ENCODE measurements at places on chromosomes 6 and 20.

DNA sequence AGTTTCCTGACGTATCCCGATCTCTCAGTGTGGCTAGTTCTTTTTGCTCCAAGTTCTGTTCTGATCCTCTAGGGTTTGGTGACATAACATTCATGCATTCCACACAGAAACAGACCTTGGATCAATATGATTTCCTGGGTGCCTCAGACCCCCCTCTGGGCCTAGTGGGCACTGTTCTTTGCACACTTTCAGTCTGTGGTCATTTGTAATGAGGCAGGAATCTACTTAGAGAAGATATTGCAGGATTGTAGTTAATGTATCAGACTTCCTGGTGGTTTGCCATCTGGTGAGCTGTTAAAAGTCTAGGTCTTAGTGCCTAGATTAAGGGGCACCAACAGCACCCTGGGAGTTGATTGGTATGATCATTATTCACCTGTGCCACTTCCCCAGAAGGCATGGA lies 7.5 kb downstream of the BEND6 start:
- DNase-seq, result no peak

- no peak for DNase-seq
These were observed 22.7 kb upstream of the TFAP2C start for GRCh38 chr20:56606174-56606945.

DNA sequence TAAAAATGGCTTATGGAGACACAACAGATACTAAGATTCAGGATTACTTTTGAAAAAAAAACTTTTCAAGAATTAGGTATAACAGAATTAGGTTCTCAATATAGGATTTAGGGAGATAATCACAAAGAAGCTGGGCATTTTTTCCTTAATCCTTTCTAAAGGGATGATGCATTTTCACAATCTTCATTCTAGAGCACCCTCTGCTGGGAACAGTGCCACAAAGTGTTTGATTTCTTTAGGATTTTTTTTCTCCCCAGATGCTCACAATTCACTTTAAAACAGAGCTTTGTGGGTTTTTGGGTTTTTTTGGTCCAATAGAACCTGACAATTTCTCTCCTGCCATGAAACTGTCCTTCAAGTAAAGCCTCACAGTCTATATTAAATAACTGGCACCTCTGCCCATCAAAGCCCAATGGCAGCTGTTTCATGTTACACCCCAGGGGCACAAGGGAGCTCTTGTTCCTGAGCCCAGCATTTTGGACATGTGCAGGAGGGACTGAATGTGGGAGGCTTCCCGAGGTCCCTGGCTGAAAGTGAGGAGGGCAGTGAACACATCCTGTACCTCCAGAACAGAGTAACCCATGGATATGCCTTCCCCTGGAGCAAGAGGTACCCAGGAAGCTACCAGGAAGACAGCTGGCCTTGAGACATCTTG lies 39.7 kb downstream of the PREP start:
- DNase-seq, result no peak

GRCh38 chr20:41167481-41168253 lies 30.3 kb downstream of the PLCG1 start:
- no peak for DNase-seq

GRCh38 chr20:50298554-50299324 lies 108.1 kb downstream of the CEBPB start:
- no peak for DNase-seq

DNA sequence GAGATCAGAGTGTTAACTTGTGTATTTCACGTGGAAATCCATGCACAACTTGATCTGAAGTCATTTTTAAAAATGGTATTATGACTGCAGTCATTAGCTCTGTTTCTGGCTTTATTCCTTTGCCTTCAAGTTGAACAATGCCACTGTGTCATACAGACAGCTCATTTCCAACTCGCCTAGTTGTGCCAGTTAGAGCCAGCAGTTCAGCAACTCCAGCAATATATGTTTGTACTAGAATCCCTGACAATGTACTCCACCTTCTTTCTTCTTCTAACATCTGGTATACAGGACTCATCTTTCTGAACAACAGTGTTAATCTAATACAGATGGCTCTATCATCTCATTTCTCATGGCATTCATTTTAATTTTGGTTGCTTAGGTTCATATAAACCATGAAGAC lies 418.3 kb upstream of the POU3F2 start:
- no peak for DNase-seq

DNA sequence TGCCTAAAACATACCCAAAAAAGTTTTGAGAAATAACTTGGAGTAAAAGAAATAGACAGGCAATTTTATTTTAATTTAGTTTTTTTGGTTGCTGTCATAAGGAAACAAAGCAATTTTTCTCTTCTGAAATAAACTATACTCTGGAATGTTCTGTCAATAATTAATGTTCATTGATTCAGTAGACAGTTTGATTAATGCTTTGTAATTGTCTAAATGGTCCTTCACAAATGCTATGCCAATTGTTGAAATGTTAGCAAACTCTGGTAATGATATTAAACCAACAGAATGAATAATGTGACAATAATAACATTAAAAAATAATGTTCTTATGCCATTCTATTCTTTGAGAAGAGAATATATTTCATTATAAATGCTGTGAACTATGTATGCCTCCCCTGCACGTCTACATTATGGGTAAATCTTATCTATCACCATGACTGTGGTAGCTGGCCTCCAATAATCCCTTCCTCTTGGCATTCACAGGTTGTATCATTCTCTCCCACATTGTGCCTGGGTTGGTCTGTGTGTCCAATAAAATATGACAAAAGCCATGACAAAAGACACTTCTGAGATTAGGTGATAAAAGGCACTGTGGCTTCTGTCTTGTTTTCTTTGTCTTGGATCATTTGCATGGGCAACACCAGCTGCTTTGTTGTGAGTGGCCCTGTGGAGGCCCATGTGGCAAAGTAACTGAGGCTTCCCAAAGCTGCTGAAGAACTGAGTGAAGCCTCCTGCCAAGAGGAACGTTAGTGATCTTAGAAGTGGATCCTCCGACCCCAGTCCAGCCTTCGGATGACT lies 25.1 kb downstream of the IL20RA start:
- no peak for DNase-seq

DNA sequence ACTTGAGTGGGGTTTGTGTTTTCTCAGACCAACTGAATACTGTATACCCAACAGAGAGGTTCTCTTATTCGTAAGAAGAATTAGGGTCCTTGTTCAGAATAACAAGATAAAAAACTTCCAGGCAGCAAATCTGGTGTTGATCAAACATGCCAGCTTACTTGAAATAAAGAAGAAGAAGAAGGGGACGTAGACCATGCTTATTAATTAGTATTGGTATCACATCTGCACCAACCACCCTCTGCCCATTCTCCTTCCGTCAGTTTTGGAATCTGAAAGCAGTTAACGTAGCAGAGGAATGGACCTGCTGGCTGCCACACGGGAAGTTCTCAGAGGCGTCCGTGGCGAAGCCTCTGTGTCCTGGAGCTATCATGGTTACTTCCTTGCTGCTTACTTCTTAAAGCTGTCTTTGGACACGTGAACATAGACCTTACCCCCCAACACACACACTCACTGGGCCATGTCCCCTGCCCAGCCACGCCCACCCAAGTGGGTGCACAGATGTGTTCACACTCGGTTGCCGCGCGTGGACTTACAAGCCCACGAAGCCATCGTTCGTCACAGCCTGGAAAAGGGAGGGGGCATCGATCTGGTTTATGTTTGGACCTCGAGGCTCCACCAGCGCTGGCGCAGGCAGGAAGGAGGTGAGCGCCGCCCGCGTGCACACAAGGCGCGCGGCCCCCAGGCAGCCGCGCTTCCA lies 4.1 kb upstream of the DLL1 start:
- no peak for DNase-seq

DNA sequence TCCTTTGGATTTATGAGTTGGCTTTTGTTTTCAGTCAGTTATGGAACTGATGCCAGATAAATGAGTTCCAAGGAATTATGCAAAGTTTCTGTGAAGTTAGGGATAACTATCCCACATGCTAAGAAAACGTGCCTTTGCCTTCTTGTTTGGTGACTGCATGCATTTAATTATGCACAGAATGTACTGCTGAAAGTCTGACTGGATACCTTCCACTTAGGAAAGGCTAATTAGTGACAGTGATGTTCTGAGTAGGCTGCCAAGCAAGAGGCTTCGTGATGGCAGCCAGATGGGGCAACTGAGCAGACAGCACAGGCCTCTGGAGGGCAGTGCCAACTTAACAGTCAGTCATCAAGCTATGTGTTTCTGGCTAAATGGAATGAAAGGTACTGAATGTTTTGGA lies 289.9 kb downstream of the CD109 start:
- DNase-seq, result no peak

- DNase-seq, result no peak
These were observed 230.3 kb downstream of the THBS2 start for GRCh38 chr6:169023161-169023874.

DNA sequence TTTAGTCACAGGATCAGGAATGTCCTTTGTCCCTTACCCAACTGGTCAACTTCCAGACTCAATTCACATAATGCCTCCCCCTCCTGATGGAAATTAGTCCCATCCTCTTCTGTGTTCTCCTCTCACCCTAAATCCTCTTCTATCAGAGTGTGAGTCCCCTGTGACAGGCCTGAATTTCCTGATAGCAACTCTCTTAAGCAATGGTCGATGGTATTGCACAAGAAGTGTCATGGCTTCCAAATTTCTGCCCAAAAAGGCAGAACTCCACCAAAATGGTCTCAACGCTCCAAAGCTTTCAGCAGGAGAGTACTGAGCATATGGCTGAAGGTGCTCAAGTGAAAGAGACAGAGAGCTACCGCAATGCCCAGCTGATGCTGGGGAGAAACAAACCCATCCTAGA lies 2.4 kb downstream of the PREP start:
- no peak for DNase-seq

DNA sequence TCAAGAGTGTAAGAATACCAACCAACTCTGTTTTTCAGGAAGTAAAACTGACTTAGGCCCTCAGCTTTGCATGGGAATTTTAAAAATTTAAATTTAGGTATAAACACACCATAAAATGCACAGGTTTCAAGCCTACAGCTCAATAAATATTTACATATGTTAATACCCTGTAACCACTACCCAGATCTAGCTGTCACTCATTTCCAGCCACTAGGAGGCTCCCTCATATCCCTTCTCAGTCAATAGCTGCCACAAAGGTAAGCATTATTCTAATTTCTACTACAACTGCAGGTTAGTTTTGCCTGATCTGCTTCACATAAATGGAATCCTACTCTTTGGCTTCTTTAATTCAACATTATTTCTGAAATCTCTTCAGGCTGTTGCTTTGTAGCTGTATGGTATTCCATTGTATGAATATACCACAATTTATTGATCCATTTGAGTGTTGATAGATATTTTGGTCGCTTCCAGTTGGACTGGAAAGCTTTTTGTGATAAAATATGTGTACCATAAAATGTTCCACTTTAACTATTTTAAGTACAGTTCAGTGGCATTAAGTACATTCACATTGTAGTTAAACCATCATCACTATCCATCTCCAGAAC lies 32.5 kb upstream of the MEI4 start:
- DNase-seq, result peak; percentile 10

- DNase-seq, result no peak
These were observed 65.2 kb downstream of the EDN1 start for GRCh38 chr6:12355354-12355753.

DNA sequence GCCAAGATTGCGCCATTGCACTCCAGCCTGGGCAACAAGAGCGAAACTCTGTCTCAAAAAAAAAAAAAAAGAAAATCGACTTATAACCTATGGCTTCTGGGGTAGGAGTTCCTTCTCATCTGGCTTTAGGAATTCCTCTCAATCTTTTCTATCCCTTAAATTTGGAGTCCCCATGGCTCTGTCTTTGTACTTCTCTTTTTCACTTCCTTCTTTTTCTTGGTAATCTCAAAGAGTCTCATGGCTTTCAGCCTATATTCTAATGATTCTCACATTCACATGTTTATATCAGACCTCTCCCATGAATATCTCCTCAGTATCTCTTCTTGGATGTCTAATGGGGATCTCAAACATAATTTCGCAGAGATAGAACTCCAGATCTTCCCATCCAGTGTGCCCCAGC lies 42.8 kb upstream of the RALGAPA2 start:
- DNase-seq, result no peak

DNA sequence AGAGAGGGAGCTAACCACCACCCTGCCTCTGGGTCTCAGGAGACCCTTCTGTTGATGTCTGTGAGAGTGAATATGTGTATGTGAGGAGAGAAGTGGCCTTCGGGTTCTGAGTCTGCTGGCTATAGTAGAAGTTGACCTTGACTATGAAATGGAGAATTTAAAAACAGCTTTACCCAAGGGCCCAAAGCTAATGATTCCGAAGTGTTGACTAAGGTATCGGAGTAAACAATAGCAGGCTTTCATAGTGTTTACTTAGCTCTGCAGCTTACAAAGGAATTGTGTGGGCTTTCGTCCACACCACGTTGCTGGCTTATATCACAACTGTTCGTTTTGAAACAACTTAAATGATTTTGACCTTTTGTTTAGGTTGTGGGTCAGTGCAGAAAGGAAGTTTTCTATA lies 126.5 kb upstream of the JAG1 start:
- DNase-seq, result no peak

- no peak for DNase-seq
These were observed 9.1 kb downstream of the MC3R start for GRCh38 chr20:56257604-56258003.

GRCh38 chr20:41222703-41223102 lies 85.4 kb downstream of the PLCG1 start:
- DNase-seq, result no peak

GRCh38 chr20:22312744-22313346 lies 271.5 kb downstream of the FOXA2 start:
- peak; percentile 28 for DNase-seq

- DNase-seq, result no peak
These were observed 9.3 kb downstream of the SDHAF4 start for GRCh38 chr6:70575899-70576495.

- DNase-seq, result no peak
These were observed 68.3 kb downstream of the FHL5 start for GRCh38 chr6:96631248-96631647.

DNA sequence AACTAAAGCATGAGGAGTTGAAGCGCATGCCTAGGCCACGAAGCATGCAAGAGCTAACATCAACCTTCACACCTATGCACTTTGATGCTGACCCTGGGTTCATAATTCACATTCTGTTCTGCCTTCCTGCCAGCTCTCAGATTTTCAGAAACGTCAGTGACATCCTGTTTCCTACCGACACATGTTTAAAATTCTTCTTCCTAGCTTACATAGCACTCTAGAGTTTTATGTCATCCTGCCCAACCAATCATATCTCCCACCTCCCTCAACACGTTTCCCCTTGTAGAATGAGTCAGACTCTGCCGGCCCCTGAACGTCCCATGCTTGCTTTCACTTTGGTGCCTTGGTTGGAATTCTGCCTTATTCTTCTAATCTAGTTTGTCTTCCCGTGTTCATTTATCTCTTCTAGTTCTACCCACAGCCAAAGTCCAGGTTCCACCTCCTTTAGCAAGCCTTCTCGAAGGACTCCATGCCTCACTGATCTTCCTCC lies 97.2 kb upstream of the MAP7 start:
- no peak for DNase-seq

- no peak for DNase-seq
These were observed 713.7 kb upstream of the EPHA7 start for GRCh38 chr6:94133106-94133505.

- no peak for DNase-seq
These were observed 90.8 kb downstream of the FRK start for GRCh38 chr6:115969930-115970273.

All from HEK293T (cell line).